Stromal cell of bone marrow (primary cell): ENCODE measurements at places on chromosomes 11 and 22.

DNA sequence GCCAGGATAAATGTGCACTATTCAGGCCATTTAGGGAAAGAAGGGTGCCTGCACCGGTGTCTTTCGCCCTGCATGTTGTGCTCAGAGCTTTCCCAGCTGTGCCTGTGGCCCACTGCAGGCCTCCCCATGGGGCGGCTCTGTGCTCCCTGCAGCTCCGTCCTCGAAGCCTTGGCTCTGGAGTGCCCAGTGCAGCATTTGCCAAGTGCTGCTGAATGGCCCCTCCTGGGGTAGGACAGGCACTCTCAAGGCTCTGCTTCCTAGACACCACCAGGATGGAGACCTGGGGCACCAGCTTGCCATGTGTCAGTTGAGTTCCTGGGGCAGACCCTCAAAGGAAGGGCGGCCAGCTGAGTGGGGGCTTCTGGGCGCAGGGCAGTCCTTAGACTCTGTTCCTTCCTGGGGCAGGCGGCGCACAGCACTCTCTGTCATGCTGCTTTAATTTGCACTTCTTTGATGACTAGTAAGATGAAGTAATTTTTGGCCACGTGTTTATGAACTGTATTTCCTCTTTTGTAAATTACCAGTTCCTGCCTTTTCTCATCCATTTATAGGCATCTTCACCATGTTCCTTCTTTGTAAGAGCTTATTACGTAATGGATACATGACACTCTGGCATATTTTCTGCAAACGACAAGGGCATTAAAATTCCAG is 32.1 kb upstream of the GNB1L start:
- peak; percentile 28 for DNase-seq

DNA sequence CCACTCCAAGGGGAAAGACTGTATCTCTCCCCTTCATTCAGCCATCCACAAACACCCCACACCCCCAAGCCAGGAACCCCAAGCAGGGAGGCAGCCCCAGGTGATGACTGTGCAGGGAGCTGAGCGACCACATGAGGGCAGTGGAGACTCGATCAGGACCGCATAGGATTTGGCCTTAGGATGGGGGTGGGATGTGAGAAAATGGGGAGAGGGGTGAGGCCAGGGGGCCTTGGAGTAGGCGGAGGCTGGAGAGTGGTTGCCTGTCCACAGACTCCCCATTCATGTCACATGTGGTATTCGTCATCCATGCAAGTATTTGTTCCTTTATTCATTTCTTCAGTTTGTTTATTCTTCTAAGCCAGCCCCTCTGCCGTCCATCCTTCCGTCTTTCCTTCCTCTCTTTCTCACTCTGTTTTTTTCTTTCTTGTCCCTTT is 2.7 kb upstream of the RHOD start:
- no peak for DNase-seq

GRCh38 chr11:5366856-5367255 is 15.5 kb downstream of the OR51B6 start:
- DNase-seq: no peak

- DNase-seq: no peak
Observed at GRCh38 chr22:24584871-24585411, 7.9 kb downstream of the LRRC75B start.

DNA sequence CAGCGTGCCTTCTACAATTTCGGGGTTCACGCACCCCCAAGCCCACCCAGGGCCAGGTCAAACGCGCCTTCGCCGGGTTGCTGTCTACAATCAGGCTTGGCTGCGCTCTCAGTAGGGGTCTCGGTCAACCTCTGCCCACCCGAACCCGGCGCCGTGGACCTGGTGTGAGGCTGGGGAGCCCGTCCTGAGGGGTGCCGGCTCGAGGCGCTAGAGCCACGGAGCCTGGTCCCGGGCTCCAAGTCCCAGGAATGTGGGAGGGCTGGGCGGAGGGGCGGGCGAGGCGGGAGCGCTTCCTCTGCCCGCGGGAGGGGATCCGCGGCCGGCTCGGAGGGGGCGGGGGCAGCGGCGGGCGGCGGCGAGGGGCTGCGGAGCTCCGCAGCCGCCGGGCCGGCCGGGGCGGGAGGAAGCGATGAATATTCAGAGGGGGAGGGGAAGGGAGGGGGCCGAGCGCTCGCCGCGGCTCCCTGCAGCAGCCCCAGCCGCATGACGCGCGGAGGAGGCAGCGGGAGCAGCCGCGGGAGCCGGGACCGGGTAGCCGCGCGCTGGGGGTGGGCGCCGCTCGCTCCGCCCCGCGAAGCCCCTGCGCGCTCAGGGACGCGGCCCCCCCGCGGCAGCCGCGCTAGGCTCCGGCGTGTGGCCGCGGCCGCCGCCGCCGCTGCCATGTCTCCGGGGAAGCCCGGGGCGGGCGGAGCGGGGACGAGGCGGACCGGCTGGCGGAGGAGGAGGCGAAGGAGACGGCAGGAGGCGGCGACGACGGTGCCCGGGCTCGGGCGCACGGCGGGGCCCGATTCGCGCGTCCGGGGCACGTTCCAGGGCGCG is at the start of gene PTPRJ:
Gene PTPRJ, plus strand, starts transcription at position 472 of the 819 bp plus-strand sequence. CDS start 354 bp downstream, outside the sequence.
- DNase-seq: no peak

DNA sequence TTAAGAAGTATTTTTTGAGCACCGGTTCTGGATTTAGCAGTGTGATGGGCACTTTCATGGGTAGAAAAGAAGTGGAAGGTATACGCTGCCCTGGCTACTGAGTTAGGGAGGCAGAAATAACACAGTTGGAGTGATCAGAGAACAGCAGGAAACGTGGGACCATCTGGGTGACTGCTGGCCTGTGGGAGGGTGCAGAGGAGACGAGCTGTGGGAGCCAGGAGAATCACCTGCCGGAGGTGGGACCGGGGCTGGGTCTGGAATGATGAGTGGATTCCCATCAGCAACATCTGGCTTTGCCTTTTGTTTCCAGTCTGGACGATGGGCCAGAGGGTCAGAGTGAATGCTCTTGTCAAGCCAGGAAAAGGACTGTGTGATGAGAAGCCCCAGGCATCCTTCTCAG is 66.5 kb downstream of the BARX2 start:
- DNase-seq: no peak

DNA sequence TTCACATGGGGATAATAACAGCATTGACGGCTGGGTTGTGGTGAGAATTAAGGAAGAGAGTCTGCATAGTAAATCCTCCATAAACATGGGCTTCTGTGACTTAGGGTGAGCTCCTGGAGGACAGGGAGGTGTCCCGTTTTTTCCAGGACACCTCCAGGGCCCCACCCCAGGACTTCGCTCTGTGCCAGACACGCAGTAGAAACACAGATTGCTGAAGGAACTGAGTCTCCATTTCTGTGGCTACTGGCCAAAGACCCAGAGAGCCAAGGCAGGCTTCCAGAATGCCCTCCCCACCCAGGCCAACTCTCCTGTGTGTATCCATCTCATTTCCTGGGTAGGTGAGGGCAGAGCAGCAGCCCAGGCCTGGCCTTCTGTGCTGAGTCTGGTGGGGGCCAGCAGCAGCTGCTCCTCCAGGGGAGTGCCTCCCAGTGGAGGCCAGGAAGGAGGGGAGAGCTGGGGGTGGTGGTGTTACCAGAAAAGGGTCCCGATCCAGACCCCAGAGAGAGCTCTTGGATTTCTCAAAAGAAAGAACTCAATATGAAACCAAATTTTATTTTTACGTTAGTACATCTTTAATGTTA is 9.5 kb upstream of the RFPL3 start:
- no peak for DNase-seq

- no peak for DNase-seq
Observed at GRCh38 chr11:45149483-45150056, 3.1 kb downstream of the PRDM11 start.

- DNase-seq: no peak
Observed at GRCh38 chr11:129705933-129706332, 109.7 kb upstream of the TMEM45B start.

GRCh38 chr11:47033439-47033838 is 96.9 kb downstream of the CSTPP1 start:
- no peak for DNase-seq

GRCh38 chr11:2355000-2355644 is 22.0 kb upstream of the CD81 start:
- DNase-seq: no peak

DNA sequence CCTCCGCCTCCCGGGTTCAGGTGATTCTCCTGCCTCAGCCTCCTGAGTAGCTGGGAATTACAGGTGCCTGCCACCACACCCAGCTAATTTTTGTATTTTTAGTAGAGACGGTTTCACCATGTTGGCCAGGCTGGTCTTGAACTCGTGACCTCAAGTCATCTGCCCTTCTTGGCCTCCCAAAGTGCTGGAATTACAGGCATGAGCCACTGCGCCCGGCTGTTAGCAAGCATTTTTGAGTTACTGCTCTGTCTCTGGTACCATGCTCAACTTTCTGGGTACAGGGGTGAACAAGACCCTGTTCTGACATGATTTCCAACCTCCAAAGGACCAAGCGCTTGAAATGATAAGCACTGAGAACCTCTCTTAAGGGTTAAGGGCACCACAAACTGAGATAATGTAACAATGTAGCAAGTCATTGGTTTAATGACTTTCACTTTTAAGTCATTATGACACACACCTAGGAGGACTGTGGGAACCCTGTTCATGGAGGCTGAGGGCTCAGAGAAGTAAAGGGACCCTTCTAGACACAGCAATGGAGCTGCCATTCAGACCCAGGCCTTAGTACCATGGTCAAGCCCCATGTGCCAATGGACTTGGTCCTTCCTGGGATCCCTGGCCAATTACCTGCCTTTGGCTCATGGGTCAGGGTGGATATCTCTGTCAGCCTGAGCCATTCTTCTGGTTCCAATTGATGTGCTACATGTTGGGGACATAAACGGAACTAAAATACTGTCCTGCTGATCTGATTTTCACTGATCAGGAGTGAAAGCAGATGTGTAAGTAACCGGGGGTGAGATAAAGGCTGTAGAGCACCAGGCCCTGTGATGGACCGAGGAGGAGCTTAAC is 11.6 kb downstream of the SLC3A2 start:
- no peak for DNase-seq

DNA sequence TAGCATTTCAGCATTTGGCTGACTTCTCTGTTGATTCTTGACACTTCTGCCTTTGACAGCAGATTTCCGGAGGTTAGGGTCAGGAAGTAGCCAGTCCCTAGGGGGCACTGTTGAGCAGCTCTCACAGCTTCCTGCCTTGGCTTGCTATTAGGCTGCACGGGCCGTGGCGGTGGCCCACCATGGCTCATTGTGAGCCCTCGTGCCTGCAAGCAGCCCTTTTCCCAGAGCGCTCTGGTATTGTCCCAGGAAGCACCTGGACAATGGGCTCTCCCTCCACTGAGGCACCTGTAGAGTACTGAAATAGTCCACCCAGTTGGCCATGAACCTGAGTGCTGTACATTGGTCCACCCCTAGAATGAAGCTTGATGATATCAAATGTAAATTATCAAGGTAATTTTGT is 100.2 kb upstream of the GAL start:
- no peak for DNase-seq

DNA sequence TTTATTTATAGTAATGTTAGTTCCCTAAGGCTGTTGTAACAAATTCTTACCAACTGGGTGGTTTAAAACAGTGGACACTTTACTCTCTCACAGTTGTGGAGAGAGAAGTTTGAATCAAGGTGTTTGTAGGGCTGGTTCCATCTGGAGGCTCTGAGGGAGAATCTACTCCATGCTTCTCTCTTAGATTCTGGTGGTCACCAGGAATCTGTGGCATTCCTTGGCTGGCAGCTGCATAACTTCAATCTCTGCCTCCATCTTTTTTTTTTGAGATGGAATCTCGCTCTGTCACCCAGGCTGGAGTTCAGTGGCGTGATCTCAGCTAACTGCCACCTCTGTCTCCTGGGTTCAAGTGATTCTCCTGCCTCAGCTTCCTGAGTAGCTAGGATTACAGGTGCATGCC is 46.3 kb downstream of the LDLRAD3 start:
- DNase-seq: no peak

DNA sequence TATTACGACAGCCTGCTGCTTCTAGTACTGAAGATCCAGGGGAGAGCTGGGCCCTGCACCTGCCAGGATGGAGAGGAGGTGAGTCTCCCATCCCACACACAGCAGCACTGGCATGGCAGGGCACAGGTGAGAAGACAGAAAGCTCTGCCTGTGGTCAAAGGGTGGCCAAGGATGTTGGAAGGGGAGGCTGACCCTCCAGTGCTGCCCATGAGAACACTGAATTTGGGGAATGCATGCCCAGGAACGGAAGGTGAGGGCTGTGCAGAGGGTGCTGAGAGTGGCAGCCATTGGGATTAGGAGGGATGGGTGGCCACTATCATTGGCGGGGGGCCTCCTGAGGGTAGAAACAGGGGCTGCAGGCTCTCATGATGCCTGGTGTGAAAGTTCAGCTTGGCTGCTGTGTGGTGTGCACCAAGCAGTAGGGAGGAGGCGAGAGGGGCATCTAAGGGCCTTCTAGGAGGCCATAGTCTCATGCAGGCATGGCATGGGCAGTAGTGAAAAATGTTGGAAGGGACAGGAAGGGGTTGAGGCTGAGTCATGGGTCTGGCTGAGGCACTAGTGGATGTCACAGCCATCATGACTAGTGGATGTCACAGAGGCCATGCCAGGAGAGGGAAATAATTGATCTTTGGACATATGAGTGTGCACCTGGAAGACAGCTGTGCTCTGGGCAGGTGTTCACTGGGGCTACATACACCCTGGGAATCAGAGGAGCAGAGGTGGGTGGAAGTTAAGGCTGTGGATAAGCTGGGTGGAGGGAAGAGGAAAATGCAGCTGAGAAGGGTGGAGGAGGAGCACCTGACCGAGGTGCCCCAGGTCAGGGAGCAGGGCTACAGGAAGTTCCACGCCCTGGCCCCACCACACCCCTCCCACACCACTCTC is 2.5 kb upstream of the LRRC74B start:
- DNase-seq: no peak

- DNase-seq: no peak
Observed at GRCh38 chr11:34411791-34412190, 26.9 kb upstream of the CAT start.

DNA sequence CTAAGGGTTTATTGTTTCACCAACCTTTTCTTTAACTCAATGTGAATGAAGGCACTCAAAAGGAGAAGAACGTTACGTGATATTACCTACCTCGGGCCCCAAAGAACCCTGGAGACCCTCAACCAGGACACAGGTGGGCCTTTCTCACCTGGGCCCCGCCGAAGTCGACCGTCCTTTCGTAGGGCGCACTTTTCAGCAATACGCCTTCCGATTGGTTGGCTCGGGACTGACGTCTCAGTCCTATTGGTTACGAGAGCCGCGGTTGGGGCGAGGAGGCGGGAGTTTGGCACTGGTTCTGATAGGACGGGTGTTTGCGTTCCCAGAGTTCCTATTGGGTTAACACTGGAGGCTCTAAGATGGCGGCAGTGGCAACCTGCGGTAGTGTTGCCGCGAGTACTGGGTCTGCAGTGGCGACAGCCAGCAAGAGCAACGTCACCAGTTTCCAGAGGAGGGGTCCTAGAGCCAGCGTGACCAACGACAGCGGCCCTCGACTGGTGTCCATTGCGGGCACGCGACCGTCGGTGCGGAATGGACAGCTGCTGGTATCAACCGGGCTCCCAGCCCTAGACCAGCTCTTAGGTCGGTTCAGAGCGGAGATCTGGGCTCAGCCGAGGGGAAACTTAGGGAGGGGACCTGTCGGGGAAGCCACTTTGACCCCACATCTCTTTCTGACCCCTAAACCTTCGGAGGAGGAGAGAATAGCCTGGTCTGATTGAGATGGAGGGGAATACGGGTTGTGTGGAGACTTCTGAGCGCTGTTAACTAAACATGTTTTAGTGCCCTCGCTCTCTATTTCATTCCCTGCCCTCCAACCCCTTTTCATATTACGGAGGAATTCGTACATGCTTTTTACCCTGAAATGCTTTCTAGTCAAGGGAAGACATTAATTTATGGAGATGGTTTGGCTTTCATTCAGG is at the start of the genes ELP4 and IMMP1L:
Gene ELP4, plus strand, starts transcription at position 339 of the 917 bp plus-strand sequence. Its CDS starts 18 bp downstream, at position 357.
Gene IMMP1L, minus strand, starts transcription at position 194 of the 917 bp plus-strand sequence. CDS start 46,346 bp downstream, outside the sequence.
- peak; percentile 94 for DNase-seq

- no peak for DNase-seq
Observed at GRCh38 chr22:27440304-27440865, 361.2 kb downstream of the MN1 start.
